Suppressor macrophage treated with lipopolysaccharide for 4 hours (primary cell): ENCODE measurements at places on chromosomes 11 and 22.

- DNase-seq = peak; percentile 79
Observed at GRCh38 chr22:37279331-37280181, 2.8 kb upstream of the CYTH4 start.

DNA sequence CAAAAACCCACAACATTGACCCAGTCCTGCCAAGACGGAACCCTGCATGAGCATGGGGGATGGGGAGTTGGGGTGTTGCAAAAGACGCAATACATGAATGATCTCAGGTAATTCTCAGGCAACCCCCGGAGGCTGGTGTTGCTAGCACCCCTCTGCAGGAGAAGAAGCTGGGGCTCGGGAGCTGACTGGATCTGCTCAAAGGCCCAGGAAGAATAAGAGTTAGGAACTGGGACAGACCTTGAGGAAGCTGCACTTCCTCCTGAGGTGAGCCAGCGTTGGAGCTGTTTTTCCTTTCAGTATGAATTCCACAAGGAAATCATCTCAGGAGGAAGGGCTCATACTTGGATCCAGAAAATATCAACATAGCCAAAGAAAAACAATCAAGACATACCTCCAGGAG lies at the start of gene KRTAP5-9:
TSS of gene KRTAP5-9 (plus strand) at position 301 of the 400 bp plus-strand sequence. CDS start 238 bp downstream, outside the sequence.
- DNase-seq = no peak

GRCh38 chr11:33016654-33017053 lies 976 bp downstream of the DEPDC7 start:
- peak; percentile 38 for DNase-seq

DNA sequence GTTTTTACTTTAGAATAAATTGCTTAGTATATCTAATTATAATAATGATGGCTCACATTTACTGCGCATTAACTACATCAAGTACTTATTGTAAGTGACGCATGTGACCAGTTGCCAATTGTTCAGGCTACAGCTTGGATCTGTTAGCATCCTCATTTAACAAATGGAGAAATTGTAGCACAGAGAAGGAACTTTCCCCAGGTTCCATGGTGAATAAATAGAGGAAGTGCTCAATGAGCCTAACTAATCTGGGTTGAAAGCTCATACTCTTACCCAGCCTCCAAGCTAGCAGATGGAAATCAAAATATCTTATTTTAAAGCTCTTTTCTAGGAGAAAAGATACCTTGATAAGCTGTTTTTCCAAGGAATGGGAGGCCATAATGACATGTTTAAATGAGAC lies 19.8 kb downstream of the MMP27 start:
- DNase-seq = peak; percentile 61

- peak; percentile 98 for DNase-seq
Observed at GRCh38 chr11:35030716-35031213, 108.2 kb upstream of the CD44 start.

- DNase-seq = no peak
Observed at GRCh38 chr11:126564566-126564965, 209.1 kb downstream of the ST3GAL4 start.

DNA sequence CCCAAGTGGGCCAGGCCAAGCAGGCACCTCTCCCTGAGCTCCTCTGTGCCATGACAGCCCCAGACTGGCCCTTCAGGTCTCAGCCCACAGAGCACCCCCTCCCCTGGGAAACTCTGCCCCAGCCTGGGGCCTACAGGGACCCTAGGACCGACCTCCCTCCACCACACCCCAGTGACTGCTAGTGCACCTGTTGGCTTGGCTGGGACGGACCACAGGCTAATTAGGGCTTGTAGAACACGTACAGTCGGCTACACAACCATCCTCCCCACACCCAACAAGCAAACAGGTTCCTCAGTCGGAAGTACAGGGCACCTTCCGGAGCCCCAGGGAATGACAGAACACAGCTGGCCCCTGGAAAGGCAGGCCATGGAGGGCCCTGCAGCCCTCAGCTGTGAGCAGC lies 4.3 kb downstream of the SBF1 start:
- no peak for DNase-seq

GRCh38 chr11:68495220-68495729 lies 34.7 kb downstream of the PPP6R3 start:
- DNase-seq = no peak

- no peak for DNase-seq
Observed at GRCh38 chr22:48644108-48644507, 1183.6 kb downstream of the BRD1 start.

DNA sequence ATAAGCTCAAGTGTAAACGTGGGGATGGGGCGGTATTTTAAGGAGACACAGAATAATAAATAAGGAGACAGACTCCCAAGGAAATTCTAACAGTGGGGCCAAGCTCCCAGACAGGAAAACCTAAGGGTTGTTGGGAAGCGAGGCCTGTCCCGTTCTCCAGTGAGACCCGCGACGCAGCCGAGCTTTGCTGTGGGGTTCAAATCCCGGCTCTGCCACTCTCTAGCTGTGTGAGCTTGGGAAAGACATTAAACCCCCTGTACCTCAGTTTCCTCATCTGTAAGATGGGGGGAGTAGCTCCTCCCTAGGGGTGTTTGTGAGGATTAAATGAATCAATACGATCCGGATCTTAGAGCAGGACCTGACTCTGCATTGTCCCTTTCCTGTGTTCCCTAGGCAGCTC lies 106.8 kb downstream of the TRIM29 start:
- no peak for DNase-seq

DNA sequence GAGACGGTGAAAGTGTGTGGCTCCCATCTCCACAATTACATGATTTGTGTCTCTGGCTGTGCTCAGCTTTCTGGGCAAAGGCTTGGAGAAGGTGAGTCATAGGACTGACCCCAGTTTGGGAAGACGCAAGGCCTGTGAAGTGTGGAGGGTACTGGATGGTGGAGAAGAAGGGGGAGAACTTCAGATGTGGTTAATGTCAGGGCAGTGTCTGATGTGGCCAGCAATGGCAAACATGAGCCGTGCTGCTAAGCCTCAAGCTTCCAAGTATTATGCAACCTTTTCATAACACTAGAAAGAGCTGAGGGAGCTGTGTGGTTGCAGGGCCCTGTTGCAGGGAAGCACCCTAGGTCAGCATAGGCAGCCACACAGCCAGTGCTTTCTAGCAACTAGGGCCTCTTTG lies 110.9 kb downstream of the NTM start:
- DNase-seq = no peak

GRCh38 chr22:39429916-39430575 lies 26.8 kb upstream of the MGAT3 start:
- DNase-seq = no peak

DNA sequence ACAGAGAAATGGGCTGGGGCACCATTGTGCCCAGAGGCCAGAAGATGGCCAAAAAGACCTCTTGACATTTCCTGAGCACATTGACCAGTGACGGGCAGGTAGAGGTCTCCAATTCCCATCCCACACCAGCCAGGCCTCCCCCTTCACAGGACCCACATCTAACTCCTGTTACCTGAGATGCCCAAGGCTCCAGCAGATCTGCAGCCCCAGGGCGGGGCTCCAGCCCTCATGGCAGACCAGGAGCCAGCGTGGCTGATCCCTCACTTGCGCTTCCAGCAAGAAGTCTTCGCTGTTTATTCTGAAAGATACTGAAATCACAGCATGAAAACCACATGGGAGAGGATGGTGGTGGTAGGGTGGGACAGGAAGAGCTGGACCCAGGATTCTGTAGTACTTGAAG lies 9.0 kb downstream of the TMPRSS5 start:
- DNase-seq = no peak

DNA sequence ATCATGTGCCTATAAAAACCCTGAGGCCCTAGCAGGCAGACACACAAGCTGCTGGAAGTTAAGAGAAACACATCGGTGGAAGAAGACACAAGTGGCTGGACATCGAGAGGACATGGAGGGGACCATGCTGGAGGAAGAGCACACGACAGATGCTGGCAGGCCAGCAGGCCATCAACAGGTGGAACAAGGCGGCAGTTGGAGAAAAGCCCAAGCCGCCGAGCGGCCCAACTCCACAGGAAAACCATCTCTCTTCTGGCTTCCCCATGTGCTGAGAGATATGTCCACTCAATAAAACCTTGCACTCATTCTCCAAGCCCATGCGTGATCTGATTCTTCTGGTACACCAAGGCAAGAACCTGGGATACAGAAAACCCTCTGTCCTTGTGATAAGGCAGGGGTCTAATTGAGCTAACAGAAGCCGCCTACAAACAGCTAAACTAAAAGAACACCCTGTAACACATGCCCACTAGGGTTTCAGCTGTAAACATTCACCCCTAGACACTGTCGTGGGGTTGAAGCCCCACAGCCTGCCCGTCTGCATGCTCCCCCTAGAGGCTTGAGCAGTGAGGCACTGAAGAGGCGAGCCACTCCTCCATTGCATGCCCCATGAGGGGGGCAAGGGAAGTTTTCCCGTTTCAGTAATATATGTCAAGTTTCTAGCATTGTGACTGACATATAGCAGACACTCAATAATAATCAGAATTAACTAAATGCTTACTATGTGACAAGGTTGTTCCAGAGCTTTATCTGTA lies 39.0 kb upstream of the MMP20 start:
- DNase-seq = peak; percentile 20

- no peak for DNase-seq
Observed at GRCh38 chr11:7905549-7905948, 25.5 kb downstream of the OR10A6 start.

- DNase-seq = no peak
Observed at GRCh38 chr22:29782061-29782845, 15.1 kb downstream of the UQCR10 start.

DNA sequence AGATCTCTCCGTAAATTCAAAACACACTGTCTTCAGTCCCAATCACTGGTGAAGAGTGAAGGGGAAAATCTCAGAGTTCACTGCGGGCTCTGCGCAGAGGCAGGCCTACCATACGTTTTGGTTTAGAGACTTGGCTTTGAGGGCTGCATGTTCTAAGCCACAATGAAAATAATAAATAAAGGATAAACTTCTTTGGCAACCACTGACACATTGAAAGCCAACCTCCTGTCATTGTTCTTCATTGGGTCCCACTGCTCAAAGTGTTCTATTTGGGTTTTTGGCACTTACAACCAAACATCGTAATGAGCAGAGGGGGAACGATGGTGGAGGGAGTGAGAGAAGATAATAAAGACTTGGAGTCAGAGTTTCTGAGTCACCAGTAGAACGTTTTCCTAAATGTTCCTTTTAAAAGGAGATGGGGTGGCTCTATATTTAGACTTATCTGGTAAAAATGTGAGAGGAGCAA lies 472.9 kb downstream of the SOX6 start:
- no peak for DNase-seq

DNA sequence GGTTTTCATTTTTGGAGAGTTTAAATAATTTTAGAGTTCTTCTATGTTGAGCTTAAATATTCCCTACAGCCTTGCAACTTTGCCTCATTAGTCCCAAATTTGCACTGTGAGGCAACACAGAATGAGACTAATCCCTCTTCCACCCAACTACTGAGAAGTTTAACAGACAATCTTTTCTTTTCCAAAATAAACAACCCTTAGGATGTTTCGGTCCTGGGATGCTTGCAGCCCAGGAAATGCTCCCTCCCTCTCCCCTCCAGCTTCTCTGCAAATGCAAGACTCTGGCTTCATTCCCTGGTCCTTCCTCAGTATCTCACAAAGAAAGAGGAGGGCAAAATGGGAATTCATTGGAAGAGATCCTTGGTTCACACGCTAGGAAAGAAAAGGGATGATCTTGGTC lies 222.5 kb downstream of the ST3GAL4 start:
- no peak for DNase-seq

DNA sequence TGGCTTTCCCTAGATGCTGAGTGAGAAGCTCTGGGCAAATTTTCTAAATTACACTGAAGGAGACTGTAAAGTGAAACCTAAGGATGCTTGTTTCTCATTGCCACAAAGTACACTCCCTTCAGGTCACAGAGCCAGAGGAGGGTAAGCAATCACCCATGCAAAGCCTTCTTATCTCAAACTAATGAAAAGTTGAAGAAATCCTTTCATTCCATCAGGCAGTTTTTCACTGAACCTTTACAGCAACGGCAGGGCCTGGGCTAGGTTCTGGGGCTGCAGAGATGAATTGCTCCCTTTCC lies 106.2 kb downstream of the RASSF10 start:
- DNase-seq = no peak

GRCh38 chr11:35216962-35217678 lies 78.1 kb downstream of the CD44 start:
- DNase-seq = no peak

DNA sequence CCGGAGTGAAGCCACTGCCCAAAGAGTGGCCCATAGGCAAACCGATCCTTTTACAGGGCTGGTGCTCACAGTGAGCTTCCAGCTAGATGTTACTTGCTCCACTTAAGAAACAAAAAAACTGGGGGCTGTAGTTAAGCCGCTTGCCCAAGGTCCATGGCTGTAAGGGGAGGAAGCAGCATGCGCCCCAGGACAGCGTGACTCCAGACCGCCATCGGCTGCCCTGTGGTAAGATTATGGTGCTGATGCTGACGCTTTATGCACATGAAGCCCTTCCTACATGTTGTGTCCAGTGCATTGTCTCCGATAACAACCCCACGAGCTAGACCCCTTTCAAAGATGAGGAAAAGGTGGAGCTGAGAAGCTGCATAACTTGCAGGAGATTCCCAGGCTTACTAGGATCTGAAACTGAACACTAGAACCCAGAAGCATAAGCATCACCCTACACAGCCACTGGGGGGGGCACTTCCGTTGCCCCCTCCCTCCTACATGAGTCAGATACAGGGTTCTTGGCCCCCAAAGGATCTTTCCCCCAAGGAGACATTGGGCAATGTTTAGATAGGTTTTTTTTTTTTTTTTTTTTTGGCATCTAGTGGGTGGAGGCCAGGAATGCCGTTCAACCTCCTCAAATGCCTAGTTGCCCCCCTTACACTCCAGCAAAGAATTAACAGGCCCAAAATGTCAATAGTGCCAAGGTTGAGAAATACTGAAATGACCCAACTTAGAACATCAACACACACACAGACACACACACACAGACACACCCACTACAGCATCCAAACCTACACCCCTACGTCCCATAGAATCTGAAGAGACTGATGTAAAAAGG lies 53.9 kb downstream of the MN1 start:
- peak; percentile 72 for DNase-seq

- no peak for DNase-seq
Observed at GRCh38 chr11:61717286-61718033, 35.0 kb upstream of the MYRF start.

DNA sequence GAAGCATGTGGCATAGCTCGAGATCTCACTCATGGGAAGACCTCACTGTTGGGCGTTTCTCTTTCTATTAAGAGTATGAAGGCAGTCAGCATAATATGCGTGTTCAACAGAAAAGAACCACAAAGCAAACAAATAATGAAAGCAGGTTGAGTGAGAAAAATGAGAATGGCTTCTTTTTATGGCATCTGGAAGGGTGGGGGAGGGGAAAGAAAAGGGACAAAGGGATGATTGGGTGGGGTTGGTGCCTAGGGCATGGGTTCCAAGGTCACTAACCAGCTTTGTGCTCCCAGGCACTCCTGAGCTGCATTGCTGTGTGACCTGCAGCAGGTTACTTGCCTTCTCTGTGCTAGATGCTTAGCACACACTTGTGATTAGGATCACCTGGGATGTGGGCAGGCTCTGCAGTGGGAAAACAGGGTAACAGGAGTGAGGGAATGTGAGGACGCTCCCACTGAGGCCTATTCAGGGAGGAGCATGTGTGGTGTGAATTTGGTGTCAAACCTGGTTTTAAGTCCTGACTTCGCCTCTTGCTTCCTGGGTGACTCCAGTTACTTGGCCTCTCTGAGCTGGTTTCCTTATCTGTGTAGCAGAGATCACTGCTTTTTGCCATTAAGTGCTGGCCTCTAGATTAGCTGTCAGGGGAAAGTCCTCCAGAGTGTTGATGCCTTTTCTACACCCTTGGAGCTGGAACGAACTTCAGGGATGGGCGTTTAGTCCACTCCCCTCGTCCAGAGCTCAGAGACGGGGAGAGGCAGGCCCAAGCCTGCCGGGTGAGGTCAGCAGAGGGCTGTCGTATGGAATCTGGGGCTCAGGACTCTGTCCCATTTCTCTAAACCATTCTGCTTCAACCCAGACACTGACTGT lies 74.8 kb downstream of the KIAA1671 start:
- DNase-seq = no peak

- peak; percentile 92 for DNase-seq
Observed at GRCh38 chr22:45996241-45997076, 19.5 kb upstream of the WNT7B start.
